Muscle of leg (tissue), 16 donors: ENCODE measurements at places on chromosomes 7 and 10. TPM values are rescaled to one million over a fixed set of nuclear protein-coding genes. Genes with fewer than 3 reads are reported as not detected.

GRCh38 chr7:105245398-105246114 lies 143.2 kb downstream of the SRPK2 start:
- peak; percentile 85 for DNase-seq

- no peak for DNase-seq
Observed at GRCh38 chr7:31492086-31492485, 21.8 kb upstream of the ITPRID1 start.

GRCh38 chr10:122981066-122981464 lies 864 bp downstream of the PSTK start:
- DNase-seq: peak; percentile 59

GRCh38 chr7:131898418-131898817 lies 342.0 kb upstream of the PODXL start:
- DNase-seq: no peak

DNA sequence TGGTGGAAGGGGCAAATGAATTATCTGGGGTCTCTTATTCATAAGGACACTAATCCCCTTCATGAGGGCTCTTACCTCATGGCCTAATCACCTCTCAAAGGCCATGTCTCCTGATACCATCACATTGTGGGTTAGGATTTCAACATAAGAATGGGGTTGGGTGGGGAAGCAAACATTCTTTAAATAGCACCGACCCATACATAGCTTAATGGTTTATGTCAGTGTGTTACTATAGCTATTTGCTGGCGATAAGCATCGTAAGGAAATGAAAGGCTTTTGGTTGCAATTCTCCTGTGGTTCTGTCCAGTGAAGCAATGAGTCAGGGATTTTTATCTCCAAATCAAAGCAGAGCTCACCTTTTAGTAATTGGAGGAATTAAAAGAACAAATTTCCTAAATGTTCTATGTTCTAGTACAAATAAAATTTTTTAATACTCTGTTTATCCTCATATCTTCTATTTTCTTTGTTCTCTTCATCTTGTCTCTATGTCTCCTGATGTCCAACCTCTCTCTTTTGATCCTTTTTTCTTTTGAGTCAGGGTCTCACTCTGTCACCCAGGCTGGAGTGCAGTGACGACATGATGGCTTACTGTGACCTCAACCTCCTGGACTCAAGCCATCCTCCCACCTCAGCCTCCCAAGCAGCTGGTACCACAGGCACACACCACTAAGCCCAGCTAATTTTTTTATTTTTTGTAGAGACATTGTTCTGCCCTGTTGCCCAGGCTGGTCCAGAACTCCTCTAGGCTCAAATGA lies 57.0 kb upstream of the GLCCI1 start:
- DNase-seq: peak; percentile 3

BEND7 gene
- polyA plus RNA-seq: 7.3 TPM

ARL4A gene
- 31.0 TPM for polyA plus RNA-seq

SUGCT gene
- polyA plus RNA-seq: 2.7 TPM
